Testis (tissue), 5 donors: ENCODE measurements at places on chromosomes 5 and 9. TPM values are rescaled to one million over a fixed set of nuclear protein-coding genes. Genes with fewer than 3 reads are reported as not detected.

Gene IRX1
- total RNA-seq, result 0.19 TPM

Gene CDKN2B-AS1
- total RNA-seq, result 3.0 TPM

Gene GMCL2
- 9.8 TPM for total RNA-seq

Gene EDIL3
- 3.4 TPM for total RNA-seq
